ENCODE measurements at places on chromosomes 7 and 10.

DNA sequence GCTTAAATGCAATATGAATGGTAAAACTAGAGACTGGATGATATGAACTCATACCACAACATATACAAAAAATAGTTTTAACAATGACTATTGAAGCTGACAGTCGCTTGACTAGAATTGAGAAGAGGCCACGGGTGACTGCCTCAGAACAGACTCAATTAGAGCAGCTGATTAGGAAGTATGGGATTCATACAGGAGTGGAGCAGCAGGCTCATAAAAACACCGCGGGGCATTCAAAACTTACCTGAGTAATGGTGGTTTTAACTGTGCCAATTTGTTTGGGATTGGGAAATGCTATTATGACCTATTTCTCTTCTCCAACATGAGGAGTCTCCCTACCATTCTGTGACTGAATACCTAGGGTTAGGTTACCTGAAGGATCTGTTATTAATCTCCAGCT, 2.1 kb downstream of the CADPS2 start:
- no peak for DNase-seq

- no peak for DNase-seq
Observed at GRCh38 chr7:46461334-46461777, 540.3 kb upstream of the IGFBP3 start.

DNA sequence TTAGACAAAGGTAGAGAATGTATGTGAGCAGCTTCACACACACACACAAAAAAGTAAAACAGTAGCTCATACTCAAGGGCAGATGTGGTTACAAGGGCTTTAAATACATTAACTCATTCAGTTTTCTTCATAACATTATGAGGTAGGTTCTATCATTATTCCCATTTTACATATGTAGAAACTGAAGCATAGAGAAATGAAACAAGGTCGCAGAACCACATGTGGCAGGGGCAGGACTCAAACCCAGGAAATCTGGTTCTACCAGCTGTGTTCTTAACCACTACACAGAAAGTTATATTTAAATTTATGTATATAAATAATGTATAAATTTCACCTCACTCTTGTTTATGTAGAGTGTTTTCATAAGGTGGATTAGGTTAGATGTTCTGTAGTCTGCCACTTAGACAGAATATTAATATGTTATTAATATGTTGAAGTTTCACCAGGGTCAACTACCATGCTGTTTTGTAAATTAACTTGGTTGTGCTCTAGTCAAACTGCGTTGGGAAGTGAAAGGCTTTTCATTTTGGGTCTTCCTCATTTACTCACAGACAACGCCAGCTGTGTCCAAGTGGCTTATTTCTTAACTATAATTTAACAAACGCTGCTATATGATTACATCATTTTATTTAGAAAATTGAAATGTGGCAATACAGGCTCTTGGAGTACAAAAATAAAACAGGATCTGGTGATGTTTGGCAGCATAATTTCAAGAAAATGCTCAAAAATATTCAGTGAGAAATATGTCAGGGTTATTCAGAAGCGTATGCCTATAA, 138.4 kb downstream of the MDFIC start:
- no peak for DNase-seq

DNA sequence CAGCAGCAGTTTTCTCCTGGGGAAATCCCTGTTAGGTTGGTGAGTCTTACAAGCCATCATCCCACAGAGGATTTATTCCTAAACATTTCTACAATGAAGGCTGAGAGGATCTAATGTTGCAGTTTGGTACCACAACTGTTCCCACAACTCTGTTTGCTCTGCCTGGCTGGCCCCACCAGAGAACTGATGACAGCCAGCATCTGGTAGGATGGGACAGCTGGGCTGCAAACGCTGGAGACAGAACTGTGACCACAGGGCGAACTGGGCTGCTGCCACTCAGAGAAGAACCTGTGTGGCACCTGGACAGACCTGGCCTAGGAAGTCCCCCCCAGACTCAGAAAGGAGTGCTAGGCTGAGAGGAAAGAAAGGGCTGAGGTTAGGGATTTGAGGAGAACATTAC, 94.8 kb downstream of the CALN1 start:
- DNase-seq = no peak

DNA sequence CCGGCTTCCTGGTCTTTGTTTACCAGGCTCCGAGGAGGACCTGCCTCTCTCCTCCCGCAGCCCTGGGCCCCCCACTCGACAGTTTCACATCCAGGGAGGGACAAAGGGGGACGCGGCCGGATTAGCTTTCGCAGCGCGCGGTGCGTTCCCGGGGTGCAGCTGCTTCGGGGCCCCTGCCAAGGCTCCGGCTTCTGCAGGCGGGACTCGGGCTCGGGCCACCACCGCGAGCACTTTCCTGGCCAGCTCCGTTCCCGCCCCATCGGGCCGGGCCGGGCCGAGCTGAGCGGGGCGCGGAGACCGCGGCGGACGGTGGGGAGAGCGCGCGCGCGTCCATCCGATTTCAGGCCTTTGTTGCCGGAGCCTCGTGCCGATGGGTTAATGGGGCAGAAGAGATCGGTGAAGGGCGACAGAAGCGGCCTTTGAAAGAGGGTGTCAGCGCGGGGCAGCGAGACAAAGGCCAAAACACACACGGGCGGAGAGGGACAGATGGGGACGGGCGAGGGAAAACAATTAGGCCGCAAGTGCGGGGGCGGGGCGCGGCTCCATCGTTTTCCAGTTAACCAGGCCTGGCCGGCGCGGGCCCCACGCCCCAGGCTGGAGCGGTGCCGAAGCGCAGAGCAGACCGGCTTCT, 8.5 kb upstream of the UNCX start:
- no peak for DNase-seq

- no peak for DNase-seq
Observed at GRCh38 chr10:133415752-133416151, 8.7 kb downstream of the SPRN start.

DNA sequence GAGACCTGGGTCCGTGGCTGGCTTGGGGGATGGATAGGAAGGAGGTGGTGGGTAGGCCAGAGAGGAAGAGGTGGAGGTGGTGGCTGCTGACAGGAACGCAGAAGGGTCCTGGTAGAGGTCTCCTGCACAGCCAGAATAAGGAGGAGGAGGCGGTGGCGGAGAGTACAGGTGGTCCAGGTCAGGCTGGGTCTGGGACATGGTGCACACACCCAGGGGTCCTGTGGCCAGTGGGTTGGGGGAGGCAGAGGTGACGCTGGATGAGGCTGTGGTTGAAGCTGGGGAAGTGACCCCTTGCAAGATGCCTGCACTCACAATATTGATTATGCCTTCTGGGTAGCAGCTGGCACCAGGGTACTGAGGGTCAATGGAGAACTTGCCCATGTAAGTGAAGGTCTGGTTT, 2.2 kb downstream of the EGR2 start:
- DNase-seq = no peak

GRCh38 chr10:117615649-117616048, 73.1 kb downstream of the EMX2 start:
- DNase-seq = no peak

DNA sequence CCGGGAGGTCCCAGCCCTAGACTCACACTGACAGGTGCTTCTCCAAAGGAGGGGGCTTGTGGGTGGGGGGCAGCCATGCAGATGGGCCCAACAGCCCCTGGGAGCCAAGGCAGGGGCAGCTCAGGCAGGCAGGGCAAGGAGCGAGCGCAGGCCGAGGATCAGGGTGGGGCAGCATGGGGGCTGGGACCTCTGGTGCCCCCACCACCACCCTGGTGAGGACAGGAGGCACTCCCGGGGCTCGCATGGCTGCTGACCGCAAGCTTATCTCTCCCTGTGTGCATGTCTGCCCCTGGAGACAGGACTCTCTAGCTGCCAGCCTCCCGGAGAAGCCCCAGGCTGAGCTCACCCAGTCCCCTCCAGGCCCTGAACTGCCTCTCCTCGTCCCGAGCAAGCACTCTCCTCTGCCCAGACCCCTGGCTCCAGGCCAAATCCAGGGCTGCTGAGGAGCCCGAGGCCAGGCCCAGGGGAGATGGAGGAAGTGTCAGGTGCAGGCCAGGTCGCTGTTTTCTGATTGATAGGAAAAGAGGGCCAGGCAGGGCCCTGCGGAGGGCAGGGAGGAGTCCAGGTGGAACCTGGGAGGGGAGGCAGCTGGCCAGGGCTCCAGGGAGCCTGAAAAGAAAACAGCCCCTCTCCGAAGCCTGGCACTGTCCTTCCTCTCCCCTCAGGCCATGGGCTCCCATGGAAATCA, 39.0 kb downstream of the PDGFA start:
- DNase-seq = no peak

DNA sequence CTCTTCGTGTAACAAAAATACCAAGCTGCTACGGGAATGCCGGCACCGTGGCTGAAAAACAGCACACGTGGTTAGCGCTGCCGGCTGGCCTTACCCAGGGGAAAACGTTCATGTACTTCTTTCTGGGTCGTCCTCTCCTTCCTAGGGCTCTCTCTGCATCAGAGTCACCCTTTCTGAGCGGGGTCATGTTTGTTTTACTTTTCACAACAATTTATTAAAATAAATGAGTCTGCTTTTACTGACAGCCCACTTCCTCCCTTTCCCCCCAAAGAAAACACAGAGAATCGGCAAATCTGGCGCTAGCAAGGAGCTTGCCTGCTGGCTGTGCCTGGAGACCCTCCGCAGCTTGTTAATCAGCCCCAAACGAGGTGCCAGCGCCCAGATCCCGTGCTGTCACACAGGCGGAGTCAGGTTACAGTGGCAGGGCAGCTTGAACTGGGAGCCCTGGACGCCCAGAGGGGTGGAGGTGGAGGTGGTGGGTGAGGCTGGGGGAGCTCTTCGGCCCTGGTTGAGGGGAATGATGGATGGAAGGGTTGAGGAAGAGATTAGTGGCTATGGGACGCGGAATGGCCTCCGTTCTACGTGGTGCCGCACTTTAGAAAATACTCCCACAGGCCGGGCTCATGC, 162.2 kb upstream of the TNS3 start:
- DNase-seq = no peak

- DNase-seq = no peak
Observed at GRCh38 chr10:43971981-43972380, 323.3 kb upstream of the ZNF32 start.

GRCh38 chr10:69646185-69647060, 16.4 kb downstream of the FAM241B start:
- no peak for DNase-seq

DNA sequence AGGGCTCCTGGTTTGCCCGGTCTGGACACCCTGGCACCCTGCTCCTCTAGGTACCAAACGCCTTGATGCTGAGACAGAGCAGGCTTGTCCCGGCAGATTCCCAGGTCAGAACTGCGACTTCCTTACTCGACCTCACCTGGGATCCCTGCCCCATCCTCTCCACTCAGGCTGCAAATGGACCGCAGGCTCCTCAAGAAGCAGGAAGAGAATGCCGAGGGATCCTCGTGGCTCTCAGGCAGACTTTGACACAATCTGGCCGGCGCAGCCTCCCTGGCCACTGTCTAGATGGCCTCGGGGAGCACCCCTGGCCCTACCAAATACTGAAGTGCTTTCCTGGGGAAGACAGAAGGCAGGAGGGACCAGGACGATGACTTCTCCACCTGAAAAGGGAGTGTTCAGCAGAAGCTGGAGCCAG, 421 bp upstream of the NODAL start:
- no peak for DNase-seq

DNA sequence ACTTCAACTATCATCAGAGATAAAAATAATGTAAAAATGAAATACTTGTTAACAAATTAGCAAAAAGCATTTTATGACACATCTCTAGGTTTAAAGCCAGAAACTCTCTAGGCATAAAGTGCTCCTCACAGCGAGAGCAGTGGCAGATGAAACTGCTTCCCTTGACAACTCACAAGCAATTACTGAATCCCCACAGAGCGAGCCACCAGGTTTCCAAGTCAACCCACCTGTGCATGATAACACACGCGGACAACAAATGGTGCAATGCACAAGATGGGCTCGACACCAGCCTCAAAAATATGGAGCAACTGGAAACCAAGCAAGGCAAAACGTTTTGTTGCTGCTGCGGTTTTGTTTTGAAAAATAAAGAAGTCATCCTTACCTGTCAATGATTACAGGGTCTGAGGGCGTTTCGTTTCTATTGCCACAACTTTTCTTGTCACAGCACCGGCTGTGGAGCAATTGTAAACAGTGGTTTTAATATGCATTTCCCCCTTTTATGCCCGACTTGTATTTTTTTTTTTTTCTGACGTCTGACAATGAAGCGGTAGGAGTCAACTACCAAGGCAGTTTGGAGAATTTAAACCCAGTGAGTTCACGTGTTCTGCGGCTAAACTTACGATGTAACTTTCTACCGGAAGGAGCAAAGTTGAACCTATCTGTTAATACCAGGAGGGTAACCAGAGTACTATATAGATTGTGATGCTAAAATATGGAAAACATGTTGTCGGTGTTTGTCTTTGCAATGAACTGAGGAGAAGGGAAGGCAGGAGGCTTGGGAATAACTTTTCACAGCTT, 7.0 kb downstream of the EBF3 start:
- no peak for DNase-seq

- no peak for DNase-seq
Observed at GRCh38 chr10:62726142-62726541, 78.4 kb upstream of the ADO start.

DNA sequence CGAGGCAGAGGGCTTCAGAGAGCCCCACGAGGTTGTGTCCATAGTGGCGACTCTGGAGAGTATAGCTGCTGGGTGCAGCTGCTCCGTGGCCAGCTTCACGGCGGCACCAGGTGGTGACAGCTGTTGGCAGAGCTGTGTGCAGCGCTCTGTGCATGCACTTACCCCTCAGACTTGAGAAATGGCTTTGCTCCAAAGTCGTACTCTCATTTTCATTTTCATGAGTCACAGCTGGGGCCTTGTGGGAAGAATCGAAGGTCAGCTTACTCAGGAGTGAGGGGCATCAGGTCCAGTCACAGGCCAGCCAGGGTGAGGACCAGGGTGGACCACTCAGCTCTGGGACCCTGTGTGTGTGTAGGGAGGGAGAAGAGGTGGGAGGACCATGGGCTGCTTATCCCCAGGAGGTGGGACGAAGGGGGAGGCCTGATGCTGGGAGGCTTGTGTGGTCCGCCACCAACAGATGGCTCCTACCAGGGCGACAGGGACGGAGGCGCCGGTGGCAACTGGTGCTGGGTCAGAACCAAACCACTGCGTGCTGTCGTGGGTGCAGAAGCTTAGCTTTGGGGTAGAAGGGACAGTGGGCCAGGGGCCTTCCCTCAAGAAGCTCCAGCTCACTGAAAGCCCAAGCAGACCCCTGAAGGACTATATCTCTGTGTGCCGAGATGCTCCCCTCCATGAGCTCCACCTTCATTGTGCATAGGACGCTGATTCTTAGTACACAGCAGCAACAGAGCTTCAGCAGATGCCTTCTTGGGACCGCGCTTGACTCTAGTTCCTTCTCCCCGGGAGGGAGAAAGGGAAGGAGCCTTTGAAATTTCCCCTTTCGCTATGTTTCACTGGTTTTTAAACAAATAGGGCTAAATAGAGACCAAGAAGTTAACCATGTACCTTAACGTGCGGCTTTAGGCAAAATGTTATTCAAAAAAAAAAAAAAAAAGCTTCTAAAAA, 225.0 kb downstream of the CELF2 start:
- DNase-seq = no peak

GRCh38 chr7:124907490-124907889, 22.1 kb downstream of the POT1 start:
- no peak for DNase-seq

GRCh38 chr7:13797545-13797944, 191.9 kb downstream of the ETV1 start:
- no peak for DNase-seq

Measured in SW 1271 (cell line).